ENCODE measurements at places on chromosomes 4 and X. TPM values are rescaled to one million over a fixed set of nuclear protein-coding genes. Genes with fewer than 3 reads are reported as not detected.

EDNRA gene
- 5.4 TPM for total RNA-seq

EXOC1 gene
- total RNA-seq = 67.6 TPM

JCHAIN gene
- not detected for total RNA-seq

ZNF157 gene
- 3.7 TPM for total RNA-seq

CLIC2 gene
- total RNA-seq = 3.4 TPM

SPANXN3 gene
- not detected for total RNA-seq

REELD1 gene
- total RNA-seq = not detected

SLC25A43 gene
- total RNA-seq = 0.98 TPM

RADX gene
- total RNA-seq = 11.1 TPM

CYSLTR1 gene
- 0.74 TPM for total RNA-seq

ELMOD2 gene
- total RNA-seq = 34.4 TPM

PRRG3 gene
- 6.1 TPM for total RNA-seq

FNIP2 gene
- total RNA-seq = 62.9 TPM

APLN gene
- 4.2 TPM for total RNA-seq

All from temporal lobe (tissue), 4 donors.